ENCODE measurements at places on chromosomes 3 and 15.

DNA sequence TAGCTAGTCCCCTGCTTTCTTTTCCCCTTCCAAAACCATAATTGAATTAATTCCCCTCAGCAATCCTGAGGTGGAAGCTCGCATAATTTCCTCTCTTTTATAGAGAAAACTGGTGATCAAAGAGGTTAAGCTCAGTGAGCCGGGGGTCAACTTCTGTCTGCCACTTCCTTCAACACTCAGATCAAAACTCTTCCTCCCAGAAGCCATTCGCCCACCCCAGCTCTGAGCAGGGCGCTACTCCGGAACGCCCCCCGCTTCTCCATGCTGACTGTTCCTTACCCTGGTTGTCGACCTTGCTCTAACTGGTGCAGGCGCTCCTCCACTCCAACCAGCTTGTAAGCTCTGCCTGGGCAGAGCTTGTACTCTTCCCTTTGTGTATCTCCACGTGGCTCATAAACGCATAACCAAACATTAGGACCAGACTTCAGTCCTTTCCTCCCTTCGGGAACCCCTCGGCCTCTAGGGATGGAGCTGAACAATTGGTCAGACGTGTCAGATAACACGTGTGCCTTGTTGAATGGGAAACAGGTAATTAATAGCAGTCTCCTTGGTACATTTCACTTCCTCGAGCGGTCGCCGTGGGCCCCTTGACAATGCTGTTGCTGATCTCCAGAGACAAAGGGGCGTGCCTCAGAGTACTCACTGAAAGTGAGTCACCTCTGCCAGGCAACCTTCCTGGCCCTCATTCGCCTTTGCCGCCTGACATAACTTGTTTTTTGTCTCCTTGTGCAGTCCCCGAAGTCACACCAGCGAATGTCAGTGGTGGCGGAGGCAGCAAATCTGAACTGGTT is 71.8 kb downstream of the IL5RA start:
- DNase-seq: no peak

GRCh38 chr3:194632809-194633348 is 340 bp downstream of the TMEM44 start:
- no peak for DNase-seq

DNA sequence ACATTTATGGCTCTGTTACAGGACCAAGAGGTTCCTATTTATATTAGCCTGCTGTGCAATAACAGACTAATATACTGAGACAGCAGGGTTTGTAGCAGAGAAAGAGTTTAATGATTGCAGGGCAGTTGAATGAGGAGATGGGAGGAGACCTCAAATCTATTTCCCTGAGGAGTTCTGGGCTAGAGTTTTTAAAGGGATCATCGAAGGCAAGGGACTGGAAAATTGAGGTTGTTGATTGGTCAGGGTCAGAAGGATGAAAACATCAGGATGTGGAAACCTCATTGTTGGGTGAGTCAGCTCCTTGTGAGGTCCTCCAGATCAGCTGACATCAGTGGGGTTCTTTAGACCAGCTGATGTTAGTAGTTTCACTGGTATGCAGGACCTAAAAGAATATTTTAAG is 60.6 kb upstream of the GOLGA8B start:
- DNase-seq: no peak

DNA sequence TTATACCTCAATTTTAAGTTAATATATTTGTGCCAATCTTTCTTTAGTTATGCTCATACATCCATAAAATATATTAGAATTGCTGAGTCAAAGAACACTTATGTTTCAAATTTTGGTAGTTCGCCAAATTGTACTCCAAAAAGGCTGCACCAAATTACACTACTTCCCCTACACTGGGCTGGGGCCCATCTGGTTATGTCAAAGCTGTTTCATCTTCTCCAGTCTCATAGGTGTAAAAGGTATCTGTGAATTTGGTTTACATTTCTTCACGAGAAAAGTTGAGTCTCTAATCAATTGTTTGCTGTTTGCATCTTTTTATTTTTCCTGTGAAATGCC is 706 bp downstream of the FSIP1 start:
- DNase-seq: no peak

GRCh38 chr15:50764461-50765194 is 878 bp downstream of the SPPL2A start:
- DNase-seq: no peak

DNA sequence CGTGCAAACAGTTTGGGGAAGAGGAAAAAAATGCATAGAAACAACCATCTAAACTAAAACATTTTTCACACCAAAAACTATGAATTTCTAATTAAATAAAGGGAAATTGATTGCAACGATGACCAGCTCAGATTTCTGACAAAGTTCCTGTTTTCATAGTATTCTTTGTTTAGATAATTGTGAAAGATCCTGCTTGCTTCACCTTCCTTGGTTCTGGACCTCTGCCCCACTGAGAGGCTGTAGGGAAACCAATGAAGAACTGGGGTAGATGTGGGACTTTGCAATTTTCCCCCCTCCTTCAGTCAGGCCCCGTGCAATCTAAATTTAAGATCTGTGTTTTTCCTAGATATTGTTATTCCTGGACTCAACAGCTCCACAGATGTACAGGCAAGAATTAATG is 13.8 kb upstream of the TEX264 start:
- no peak for DNase-seq
